Sciatic nerve (tissue), 2 donors: ENCODE measurements at places on chromosomes 12 and 14.

DNA sequence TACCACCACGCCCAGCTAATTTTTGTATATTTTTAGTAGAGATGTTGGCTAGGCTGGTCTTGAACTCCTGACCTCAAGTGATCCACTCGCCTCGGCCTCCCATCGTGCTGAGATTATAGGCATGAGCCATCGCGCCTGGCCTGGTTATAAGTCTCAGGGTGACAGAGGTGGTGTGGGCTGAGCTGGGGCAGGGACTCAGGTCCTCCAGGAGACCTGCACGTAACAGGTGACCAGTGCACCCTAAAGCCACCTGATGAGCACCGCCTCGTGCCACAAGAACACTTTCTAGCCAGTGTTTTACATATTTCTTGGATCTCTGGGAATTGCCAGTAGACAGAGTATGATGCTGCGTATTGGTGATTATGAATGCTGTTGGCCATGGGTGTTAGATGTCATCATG, 136.5 kb upstream of the CPM start:
- no peak for DNase-seq

- DNase-seq, result no peak
Observed at GRCh38 chr14:33691907-33692306, 259.0 kb downstream of the EGLN3 start.

- DNase-seq, result no peak
Observed at GRCh38 chr14:67668559-67668958, 5.9 kb downstream of the VTI1B start.

DNA sequence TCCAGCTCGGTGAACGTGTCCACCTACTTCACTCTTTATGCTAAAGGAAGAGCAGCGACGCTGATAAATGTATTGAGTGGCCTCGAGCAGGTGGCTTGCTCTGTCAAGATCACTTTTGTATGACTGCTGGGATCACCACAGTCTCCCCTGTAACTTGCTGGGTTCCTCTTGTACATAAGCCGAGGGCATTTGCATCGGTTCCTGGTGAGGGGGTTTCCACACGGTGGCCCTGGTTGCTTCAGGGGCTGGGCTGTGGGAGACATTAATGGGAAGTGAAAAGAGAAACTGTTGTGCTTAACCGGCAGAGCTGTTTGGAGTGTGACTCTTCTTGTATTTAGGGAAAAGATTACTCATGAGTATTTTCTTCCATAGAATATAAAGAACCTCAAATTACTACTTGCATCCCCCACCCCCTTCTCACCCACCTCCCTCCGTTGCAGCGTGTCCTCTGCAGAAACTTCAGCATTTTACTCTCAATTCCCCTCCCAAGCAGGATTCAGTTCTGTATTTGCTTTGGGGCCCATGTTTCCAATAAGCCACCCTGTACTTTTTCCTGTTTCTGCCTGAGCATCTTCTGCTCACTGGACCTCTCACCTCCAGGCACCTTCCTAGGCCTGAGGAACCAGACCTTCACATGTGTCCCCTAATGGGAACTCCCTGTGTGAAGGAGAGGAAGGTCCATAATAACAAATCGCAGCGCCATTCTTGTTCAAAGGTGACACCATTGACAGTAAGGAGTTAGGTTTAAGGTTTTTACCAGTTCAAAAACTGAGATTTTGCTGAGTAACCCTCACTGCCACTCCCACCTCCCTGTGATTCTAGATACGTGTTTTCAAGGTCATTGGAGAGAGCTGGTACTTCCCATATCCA, 187.0 kb downstream of the ETV6 start:
- no peak for DNase-seq

DNA sequence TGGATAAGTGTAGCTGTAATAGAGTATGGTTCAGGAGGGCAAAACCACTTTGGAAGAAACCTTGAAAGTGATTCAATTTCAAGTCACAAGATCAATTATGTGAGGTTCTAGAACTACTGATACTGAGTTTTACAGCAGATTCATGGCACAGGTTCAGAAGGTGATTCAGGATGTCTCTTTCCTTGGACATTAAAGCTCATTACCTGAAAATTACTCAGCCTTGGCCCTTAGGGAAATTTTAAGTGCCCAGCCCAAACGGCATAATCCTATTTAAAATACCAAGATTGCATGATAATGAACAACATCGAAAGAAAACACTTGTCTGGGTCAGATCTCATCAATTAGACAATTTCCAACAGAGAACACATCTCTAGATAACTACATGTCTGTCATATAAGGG, 70.2 kb upstream of the SLC38A2 start:
- DNase-seq, result no peak
